C1 segment of cervical spinal cord (tissue), 14 donors: ENCODE measurements at places on chromosomes 3 and 15.

DNA sequence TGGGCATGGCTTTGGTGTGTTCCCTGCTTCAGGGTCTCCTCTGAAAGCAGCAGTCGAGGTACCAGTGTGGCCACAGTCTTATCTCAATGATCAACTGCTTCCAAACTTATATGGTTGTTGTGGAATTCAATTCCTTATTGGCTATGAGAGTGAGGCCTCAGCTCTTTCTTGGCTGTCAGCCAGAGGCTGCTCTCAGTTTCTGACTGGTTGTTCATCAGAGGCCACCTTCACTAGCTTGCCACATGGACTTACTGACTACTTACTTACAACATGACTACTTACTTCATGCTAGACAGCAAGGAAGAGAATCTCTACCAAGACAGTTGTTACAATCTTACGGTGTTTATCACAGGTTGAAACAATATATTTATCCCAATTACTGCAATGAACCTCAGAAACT, 789.2 kb downstream of the DIPK2A start:
- DNase-seq: no peak

- DNase-seq: no peak
These were observed 7.4 kb downstream of the HMCES start for GRCh38 chr3:129286081-129286480.

DNA sequence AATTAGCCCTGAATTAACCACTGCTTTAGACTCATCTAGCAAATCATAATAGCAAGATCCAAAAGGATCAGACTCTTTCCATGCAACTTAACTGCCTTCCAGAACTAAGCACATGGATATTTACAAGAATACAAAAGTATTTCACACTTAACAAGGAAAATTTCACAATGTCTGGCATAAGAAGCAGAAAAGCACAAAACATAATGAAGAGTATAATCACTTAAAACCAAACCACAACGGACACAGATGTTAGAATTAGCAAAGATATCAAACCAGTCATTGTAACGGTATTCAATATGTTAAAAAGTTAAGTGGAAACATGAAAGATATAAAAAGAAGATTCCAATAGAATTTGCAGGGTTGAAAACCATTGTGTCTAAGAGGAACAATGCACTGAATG, 51.5 kb upstream of the COL6A6 start:
- DNase-seq: no peak

DNA sequence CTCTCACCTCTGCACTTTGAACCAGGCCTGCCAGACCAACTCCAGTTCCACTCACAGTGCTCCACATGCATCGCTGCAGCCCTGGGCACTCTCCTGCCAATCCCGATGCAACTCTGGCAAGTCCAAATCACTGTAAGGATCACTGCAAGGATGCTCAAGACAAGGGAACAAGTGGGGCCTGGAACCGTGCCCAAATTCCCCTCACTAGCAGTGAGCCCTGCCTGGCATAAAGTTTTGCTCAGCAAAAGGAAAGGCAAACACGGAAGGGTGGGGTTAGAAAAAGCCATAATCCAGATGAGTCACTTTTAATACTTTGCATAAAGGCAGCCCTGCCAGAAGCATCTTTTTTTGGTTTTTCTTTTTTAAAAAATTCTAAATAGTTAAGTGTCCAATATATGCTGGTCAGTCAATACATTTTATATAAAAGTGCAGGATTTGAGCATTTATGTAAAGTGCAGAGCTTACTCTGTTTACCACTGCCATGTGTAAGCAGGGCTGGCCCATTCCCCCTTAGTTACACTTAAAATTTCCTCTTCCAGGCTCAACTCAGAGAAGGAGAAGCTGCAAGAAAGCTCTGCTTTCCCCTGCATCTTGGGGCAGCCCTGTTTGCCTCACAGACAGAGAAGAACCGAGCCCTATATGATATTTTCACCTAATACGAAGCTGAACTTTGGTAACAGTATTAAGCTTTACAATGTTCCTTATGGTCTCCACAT, 102.2 kb downstream of the CD47 start:
- no peak for DNase-seq

- DNase-seq: no peak
These were observed 56.6 kb downstream of the RLBP1 start for GRCh38 chr15:89164712-89165211.

GRCh38 chr3:67227030-67227429, 228.9 kb downstream of the KBTBD8 start:
- DNase-seq: no peak

DNA sequence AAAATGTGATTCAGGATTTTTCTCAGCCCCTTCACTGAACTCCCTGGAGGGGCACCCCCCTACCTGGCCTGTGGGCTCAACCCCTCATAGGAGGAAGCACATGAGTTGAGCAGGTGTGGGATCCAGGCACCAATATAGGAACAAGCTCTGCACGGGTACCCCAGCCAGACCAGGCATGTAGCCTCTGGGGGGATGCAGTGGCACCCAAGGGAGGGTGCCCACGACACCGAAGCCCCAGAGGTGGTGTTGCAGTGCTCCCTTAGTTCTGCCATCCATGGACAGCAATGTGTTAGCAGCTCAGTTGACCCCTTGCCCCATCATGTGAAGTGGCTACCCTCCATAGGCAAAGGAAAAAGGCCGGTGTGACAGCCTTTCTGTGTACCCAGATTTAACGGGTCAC, 30.9 kb upstream of the BCHE start:
- DNase-seq: no peak

DNA sequence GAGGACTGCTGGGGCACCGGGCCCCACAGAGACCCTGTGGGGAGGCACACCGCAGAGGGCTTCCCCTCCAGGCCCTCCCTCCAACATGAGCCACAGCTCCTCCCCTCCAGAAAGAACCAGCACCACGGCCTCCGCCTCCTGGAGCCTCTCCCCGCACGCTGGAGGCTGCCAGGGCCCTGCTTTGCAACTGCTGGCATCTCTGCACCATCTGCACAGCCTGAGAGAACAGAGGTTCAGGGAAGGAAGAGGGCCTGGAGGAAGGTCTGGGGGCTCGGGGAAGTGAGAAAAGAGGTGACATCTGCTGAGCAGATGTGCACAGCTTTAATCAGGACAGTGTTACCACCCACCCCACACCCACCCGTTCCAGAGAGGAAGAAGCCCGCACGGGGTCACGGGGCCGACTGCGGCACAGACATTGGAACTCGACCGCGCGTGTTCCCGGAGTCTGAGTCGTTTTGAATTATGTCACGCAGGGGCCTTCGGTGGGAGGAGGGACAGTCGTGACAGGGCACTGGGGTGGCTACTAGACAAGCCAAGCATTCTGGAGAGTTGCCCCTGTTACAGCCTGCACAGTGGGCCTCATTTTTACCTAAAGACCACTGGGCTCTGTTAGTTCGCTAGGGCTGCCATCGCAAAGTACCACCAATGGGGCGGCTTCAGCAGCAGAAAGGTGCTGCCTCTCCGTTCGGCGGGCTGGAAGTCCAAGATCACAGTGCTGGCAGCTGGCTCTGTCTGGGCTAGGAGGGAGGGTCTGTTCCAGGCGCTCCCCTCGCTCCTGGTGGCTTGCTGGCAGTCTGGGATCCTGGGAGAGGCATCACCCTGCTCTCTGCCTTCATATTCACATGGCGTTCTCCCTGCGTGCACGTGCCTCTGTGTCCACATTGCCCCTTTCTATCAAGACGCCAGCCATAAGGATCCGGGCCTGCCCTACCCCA, 194.8 kb downstream of the XXYLT1 start:
- no peak for DNase-seq

GRCh38 chr3:13166243-13167063, 93.2 kb upstream of the IQSEC1 start:
- no peak for DNase-seq

- no peak for DNase-seq
These were observed 59.1 kb upstream of the CDV3 start for GRCh38 chr3:133514418-133514817.

DNA sequence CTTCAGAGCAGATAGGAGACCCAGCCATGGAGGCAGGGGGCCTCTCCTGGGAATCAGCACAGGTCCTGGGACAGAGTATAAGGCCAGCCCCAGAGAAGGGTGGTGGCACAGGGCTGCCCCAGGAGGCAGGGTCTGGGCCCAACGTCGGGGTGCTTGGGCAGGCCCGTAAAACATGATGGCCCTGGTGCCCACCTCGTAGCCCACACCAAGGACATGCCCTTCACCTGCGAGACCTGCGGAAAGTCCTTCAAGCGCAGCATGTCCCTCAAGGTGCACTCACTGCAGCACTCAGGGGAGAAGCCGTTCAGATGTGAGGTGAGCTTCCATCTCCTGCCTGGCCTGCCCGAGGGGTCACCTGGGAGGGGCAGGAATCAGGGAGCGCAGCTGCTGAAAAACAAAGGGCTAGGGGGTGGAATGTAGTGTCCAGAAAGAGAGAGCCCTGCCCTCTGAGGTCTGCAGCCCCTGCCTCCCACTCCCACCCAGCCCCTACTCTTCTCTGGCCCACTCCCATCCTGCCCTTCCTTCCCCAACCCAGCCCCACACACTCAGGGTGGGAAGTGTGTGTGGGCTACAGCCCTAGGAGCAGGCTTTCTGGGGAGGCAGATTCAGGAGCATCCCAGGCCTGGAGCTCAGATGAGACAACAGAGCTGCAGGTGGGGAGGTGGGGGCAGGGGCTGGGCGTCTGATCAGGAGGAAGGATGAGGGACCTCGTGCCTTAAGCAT, 9.5 kb downstream of the ZBTB47 start:
- DNase-seq: no peak

DNA sequence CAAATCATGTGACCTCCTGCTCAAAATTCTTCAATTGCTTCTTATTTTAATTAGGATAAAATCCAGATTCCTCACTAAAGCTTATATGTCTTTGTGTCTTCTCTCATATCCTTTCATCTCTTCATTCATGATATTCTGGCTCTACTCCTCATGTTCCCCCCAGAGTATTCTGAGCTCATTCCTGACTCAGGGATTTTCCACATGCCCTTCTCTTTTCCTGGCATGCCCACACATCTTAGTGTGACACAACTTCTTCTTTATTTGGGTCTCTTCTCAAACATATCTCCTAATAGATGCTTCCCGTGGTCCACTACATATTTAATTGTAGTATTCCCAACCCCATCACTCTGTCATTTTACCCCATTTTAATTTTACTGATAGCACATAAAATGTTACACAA, 15.2 kb upstream of the MBNL1 start:
- DNase-seq: no peak
